AG10803 (cell line): ENCODE measurements at places on chromosomes 13 and 19.

DNA sequence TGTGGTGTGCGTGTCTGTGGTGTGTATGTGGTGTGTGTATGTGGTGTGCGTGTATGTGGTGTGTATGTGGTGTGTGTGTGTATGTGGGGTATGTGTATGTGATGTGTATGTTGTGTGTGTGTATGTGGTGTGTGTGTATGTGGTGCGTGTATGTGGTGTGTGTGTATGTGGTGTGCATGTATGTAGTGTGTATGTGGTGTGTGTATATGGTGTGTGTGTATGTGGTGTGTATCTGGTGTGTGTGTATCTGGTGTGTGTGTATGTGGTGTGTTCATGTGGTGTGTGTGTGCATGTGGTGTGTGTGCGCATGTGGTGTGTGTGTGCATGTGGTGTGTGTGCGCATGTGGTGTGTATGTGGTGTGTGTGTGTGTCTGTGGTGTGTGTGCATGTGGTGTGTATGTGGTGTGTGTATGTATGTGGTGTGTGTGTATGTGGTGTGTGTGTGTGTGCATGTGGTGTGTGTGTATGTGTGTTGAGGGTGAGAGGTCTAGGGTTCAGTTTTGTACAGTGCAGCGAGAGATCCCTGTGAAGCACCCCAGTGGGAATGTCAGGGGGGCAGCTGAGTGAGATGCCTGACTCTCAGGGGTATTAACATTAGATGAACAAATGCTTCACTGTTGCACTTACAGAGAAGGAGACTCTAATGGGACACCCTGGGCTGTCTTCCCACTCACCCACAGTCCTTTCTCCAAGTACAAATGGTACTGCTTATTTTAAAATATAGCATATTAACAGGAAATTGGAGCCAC, 61.3 kb upstream of the MEDAG start:
- no peak for DNase-seq

- DNase-seq = no peak
Observed at GRCh38 chr13:98335721-98336120, 158.7 kb upstream of the RNF113B start.

DNA sequence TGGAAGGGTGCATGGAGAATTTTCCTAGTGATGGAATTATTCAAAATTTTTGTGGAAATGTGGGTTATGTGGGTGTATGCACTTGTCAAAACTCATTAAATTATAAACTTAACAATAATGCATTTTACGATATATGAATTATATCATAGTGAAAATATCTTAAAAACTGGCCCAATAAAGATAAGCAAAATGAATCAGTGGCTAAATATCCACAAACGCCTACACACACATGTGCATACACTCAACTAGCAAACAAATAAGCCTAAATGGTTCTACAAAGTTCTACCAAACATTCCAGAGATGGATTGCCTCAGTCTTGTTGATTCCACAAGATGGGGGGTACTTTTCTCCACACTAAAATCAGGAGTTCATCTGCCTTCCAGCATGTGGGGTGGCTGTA, 349.5 kb downstream of the TSHZ3 start:
- DNase-seq = peak; percentile 55

DNA sequence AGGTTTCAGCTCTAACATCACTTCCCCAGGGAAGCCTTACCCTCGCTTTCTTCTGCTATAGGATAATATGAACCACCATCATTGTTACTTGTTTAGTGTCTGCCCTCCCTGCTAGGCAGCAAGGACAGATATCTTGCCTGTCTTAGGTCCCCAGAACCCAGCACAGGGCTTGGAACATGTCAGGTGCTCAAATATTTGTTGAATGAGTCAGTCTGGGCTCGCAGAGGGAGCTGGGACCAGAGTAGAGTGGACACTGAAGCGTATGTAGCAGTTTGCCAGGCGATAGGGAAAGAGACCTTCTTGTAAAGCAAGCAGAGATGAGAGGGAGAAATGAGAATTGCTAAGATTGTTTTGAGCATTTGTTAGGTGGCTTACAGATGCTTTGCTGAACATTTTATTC, 11.7 kb downstream of the BCKDHA start:
- peak; percentile 44 for DNase-seq

DNA sequence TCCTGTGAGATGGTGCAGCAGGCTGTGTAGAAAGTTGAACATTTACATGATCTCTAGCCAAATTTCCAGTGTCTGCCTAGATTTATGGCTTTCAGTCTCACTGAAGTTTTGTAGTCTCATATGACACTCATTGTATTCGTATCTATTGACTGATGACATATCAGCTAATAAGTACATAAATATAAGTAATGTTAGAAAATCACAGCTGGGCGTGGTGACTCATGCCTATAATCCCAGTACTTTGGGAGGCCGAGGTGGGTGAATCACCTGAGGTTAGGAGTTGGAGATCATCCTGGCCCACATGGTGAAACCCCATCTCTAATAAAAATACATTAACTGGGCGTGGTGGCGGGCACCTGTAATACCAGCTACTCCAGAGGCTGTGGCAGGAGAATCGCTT, 54.7 kb upstream of the HTR2A start:
- no peak for DNase-seq

DNA sequence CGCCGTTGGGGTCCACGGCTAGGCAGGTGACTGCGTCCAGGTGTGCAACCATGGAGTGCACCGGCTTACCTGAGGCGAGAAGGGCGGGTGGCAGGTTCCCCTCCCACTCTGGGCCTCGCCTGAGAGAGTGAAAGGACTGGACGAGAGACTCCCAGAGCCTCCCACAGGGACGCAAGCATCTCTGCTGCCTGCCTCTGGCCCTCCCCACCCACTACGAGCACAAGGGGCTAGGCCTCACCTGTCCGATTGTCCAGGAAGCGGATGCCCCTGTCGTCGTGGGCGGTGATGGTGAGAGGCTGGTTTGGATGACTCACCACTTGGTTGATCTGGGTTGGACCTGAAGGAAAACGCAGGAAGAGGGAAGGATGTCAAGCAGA, 5.1 kb upstream of the PRKD2 start:
- no peak for DNase-seq

DNA sequence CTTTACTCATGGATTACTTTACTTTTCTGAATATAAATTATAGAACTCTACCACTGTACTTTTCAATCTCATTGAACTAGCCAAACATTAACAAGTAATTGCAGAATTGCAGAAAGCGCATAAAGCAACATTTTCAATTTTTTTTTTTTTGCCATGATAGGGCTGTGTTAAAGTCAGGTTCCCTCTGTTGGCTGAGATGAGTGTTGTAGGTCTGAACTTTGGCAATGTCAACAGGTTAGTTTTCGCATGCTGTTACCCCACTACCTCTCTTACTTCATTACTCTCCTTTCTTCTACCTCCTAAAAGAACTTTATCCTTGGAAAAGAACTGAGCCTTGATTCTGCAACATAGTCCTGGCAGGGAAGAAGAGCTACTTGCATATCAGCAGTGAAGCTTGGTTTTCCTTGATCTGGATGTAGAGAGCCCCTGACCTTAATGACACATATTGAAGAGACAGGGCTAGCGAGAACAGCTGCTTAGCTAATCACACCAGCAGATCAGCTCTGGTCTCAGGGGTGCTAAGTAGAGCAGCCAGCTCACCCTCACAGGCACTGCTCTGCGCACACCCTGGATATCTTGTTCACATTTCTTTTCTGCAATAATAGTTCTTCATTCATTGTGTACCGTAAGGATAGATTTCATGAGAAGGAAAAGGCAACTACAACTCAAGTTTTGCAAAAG, 119.5 kb downstream of the FLT1 start:
- no peak for DNase-seq

- no peak for DNase-seq
Observed at GRCh38 chr19:2145831-2146241, 5.5 kb downstream of the AP3D1 start.

- DNase-seq = no peak
Observed at GRCh38 chr19:44907613-44908012, 2.0 kb downstream of the APOE start.

DNA sequence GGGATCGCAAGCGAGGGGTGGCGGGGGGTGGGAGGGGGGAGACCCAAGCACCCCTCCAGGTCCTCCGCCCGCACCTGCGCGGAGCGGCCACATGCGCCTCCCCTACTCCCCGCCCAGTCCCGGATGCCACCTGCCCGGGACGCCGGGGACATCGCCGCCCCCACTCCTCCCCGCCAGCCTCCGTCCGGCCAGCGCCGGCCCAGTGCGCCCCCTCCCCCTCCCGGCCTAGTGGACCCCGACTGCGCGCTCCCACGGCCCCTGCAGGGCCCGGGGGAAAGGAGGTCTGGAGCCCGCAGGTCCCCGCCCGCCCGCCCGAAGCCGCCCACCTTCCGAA, 263 bp downstream of the RHPN2 start:
- DNase-seq = no peak

DNA sequence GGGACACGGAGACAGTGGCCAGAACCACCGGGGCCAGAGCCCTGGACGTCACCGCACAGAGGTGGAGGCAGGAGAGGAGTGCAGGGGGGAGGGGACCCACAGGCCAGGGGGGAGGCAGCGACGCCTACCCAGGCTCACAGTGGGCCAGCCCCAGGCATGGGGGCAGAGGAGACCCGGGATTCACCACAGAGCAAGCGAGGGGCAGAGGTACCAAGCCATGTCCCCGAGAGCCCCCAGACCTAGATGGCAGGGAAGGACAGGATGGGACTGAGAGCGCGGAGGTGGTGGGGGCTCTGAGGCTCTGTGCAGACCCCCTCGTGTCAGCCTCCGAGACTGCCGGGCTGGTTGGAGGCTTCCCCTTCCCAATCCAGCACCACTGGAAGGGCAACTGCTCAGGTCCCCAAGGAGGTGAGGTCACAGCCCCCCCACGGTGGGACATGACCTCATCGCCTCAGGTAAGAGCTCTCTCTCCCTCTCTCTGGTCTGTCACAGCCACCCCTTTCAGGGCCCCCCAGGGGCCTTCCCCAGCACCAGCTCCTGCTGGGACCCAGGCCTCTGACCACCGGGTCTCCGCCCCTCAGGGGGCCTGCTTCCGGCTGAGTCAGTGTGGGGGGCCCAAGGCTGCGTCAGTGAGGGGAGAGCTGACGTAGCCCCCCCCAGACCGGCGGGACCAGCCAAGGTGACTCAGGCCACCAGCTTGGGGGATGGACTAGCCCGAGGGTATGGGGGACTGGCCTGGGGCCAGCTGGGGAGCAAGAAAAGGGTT, 2.2 kb upstream of the IL11 start:
- DNase-seq = peak; percentile 34

DNA sequence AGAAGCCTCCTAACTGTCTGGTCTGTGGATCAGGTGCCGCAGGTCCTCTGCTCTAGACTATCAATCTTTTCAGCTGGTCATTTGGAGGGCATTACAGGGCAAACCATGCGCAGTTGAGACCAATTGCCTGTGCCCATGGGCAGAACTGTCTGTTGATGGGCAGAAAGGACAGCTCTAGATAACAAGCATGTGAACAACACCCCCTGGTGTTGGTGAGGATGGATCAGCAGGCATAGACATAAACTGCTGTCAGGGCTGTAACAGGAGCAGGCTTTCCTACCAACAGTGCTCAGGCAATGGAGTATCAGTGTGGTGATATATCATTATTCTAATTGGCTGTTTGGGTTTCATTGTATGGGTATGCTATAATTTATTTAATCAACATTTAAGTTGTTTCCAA, 104.7 kb upstream of the KL start:
- DNase-seq = peak; percentile 57

- DNase-seq = no peak
Observed at GRCh38 chr13:99813336-99814095, 158.1 kb downstream of the ZIC5 start.

- peak; percentile 36 for DNase-seq
Observed at GRCh38 chr13:32284927-32285632, 30.1 kb downstream of the ZAR1L start.

DNA sequence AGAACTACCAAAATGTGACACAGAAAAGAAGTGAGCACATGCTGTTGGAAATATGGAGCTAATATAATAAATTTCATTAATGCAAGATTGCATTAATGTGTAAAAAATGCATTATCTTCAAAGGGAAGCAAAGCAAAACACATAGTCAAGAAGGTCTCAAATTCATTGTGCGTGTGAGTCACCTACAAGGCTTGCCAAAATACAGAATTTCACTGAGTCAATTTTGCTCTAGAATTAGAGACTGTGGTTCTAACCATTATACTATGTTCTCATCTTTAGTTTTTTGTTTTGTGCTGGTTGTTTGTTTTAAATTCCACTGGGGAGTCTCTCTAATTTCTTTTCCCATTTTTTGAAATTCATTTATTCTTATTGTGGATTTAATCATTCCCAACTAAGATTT, 149.8 kb upstream of the SLITRK1 start:
- DNase-seq = no peak

DNA sequence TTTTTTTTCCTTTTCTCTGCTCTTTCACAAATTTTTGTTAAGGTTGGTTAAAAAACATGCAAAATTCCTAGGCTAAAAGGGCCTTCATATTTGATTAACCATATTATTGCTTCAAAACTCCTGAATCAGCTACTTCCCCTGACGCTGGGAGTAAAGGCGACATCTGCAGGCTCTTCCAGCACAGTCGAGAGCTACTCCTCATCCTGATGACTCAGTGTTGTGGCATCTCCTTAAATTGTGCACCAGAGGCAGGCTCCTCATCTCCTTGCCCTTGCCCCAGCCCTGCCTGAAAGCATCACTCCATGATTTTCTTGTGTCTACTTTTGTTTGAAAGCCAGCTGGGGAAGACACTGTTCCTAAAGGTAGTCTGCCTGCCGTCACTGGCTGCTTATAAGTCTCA, 24.5 kb upstream of the SOX1 start:
- no peak for DNase-seq

GRCh38 chr19:42201489-42202289, 15.8 kb downstream of the DEDD2 start:
- DNase-seq = no peak

- no peak for DNase-seq
Observed at GRCh38 chr13:100657881-100658315, 16.7 kb downstream of the TMTC4 start.

DNA sequence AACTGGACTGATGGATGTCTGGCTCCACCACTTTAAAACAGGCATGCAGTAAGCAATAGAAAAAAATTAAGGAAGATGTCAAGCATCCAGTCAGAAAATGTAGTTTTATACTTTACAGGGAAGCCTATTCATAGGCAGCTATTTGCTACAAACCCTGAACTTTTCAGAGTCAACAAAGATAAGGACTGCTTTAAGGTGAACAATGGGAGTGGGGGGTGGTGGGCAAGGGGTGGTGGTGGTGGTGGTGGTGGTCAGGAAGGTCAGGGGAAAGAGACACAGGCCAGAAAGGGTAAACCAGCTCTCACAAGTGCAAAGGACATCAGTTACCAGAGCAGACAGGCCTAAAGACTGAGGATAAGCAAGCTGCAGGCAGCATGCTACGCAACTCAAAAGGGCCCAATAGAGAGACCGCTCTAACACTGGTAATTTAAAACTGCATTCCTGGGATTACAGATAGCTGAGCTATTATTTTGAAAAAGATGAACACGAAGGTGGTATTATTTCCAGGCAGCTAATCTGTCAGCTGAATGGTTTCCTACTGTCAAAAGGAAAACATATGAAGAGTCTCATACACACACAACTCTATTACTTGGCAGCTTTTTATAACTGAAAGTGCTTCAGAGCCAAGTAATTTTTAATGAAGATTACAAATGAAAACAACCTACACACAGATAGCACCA, 14.8 kb downstream of the BRD4 start:
- peak; percentile 59 for DNase-seq

GRCh38 chr19:3062165-3063105, at the start of gene TLE5:
Gene TLE5 (minus strand): TSS chr19:3062495. CDS start chr19:3062200, 295 bp downstream.
- DNase-seq = peak; percentile 60
